ENCODE measurements at places on chromosomes 1 and 21. TPM values are rescaled to one million over a fixed set of nuclear protein-coding genes. Genes with fewer than 3 reads are reported as not detected.

- no peaks in the 10 kb centered on the region for H3K4me1 ChIP-seq
- DNase-seq = no peak
- no peak overlapping the region for H3K4me3 ChIP-seq
- no peaks in the 10 kb centered on the region for H3K36me3 ChIP-seq
- H3K27ac ChIP-seq = no peak overlapping the region
- no peaks in the 10 kb centered on the region for H3K27me3 ChIP-seq
Observed at GRCh38 chr1:224703702-224704101, 87.6 kb downstream of the CNIH3 start.

DNA sequence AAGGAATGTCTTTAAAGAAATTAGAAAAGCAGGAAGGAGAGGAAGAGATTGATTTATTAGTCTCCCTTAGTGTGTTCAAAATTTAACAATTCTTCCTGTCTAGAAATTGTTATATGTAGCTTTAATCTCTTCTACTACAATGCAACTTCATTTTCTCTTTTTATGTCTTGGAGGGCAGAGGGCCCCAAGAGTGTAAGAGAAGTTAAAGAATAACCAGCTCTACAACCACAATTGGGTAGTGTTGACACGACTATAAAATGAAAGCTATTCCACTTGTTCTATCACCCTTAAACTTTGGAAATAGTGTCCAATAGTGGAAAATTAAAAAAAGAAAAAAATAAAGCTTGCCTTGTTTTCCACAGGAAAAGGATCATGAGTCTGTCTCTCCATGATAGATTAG is 82.6 kb upstream of the DPYD start:
- H3K27me3 ChIP-seq = no peaks in the 10 kb centered on the region
- H3K27ac ChIP-seq = no peak overlapping the region
- H3K4me1 ChIP-seq = no peaks in the 10 kb centered on the region
- no peak for DNase-seq

- no peaks in the 10 kb centered on the region for H3K27me3 ChIP-seq
- H3K36me3 ChIP-seq = no peaks in the 10 kb centered on the region
- H3K4me3 ChIP-seq = no peak overlapping the region
- peaks cover 7% of the 10 kb centered on the region for H3K4me1 ChIP-seq
- H3K27ac ChIP-seq = no peak overlapping the region
Observed at GRCh38 chr1:214499732-214500131, 51.7 kb downstream of the PTPN14 start.

- H3K4me1 ChIP-seq = no peaks in the 10 kb centered on the region
- no peak overlapping the region for H3K27ac ChIP-seq
- H3K27me3 ChIP-seq = no peaks in the 10 kb centered on the region
- DNase-seq = no peak
Observed at GRCh38 chr1:94903280-94904009, 23.5 kb downstream of the CNN3 start.

The CHI3L2 gene
- not detected for total RNA-seq

The ACBD6 gene
- 74.0 TPM for total RNA-seq

Data from Karpas-422 (cell line).